ENCODE measurements at places on chromosomes 12 and 14. TPM values are rescaled to one million over a fixed set of nuclear protein-coding genes. Genes with fewer than 3 reads are reported as not detected.

KITLG gene
- total RNA-seq: 0.09 TPM

GRCh38 chr12:97164936-97165335 lies 257.9 kb downstream of the NEDD1 start:
- no peak for DNase-seq

- DNase-seq: no peak
Observed at GRCh38 chr12:110766311-110767154, 23.8 kb upstream of the PPP1CC start.

GRCh38 chr12:89497005-89497404 lies 27.6 kb downstream of the GALNT4 start:
- DNase-seq: no peak

OR10G2 gene
- not detected for total RNA-seq

PROX2 gene
- not detected for total RNA-seq

ATG101 gene
- 61.4 TPM for total RNA-seq
